ACHN (cell line): ENCODE measurements at places on chromosomes 7 and 10.

GRCh38 chr7:98119256-98119918, 12.7 kb downstream of the LMTK2 start:
- DNase-seq: peak; percentile 91

GRCh38 chr7:136405931-136406777, 429.0 kb upstream of the MTPN start:
- DNase-seq: peak; percentile 74

- DNase-seq: no peak
Observed at GRCh38 chr7:69967689-69968450, 369.6 kb downstream of the AUTS2 start.

- no peak for DNase-seq
Observed at GRCh38 chr7:122643250-122643649, 55.7 kb downstream of the RNF133 start.

GRCh38 chr7:19401461-19401860, 256.2 kb upstream of the FERD3L start:
- no peak for DNase-seq
